ENCODE measurements at places on chromosomes 11 and 22.

DNA sequence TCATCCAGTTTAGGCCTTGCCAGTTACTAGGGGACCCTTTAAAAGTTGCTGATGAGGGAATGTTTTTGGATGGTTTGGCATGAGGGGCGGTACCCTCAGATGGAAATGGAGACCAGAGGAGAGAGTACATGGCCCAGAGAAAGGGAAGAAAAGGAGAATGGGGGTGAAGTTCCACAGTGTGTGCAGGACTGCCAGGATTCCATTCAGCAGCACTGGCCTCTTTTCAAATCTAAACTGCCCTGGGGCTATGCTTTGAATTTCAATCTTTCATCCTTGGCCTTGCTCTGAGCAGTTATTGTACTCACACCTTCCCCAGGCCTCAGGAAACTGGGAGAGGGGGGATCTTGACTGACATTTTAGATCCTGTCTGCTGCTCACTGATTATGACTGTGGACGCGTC lies 3.0 kb downstream of the SLC3A2 start:
- peak; percentile 41 for DNase-seq

DNA sequence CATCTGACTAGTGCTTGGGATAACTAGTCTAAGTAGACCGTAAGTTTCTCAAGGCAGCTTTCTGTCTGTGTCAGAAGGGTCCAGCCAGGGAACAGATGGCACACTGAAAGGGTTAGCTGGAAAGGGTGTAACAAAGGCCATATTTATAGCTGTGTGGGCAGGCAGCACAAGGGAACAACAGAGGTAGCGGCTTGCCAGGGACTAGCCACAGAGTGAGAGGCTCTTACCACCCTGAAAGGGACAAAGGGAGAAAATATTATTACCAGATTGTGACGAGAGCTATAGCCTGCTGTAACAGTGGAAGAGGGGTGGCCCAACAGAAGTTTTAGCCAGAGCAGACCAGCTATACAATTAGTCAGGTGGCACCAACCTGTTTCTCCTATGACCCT lies 129.4 kb downstream of the CCDC34 start:
- DNase-seq: no peak

DNA sequence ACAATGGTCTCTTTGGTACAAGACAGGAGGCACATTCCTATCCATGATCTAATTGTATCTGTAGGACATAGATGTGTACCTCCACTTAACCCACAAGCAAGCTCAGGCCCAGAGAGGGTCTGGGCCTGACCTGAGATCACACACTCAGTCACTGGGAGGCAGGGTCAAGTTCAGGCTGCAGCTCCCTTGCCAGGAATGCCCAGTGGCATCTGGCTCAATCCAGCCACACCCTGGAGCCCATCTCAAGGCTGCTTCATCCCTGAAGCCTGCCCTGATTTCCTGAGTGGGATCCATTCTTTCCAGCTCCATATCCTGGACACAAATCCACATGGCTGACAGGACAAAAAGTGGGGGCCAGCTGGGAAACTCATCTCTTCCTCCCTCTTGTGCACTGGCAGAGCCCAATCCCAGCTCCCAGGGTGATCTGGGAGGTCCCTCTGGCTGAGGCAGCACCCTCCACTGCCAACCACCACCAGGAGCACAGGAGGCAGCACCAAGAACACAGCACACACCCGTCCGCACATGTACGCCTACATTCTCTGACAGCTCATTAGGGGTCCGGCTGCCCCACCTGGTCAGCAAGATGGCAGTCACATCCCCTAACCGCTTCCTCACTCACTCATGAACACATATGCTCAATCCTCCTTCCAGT lies 39.2 kb upstream of the KLHL35 start:
- DNase-seq: no peak

GRCh38 chr11:2084721-2085120 lies 54.5 kb downstream of the IGF2 start:
- DNase-seq: no peak

- no peak for DNase-seq
Observed at GRCh38 chr22:35973388-35973787, 55.2 kb downstream of the RBFOX2 start.

- DNase-seq: no peak
Observed at GRCh38 chr22:36727927-36728488, 24.5 kb upstream of the CACNG2 start.

DNA sequence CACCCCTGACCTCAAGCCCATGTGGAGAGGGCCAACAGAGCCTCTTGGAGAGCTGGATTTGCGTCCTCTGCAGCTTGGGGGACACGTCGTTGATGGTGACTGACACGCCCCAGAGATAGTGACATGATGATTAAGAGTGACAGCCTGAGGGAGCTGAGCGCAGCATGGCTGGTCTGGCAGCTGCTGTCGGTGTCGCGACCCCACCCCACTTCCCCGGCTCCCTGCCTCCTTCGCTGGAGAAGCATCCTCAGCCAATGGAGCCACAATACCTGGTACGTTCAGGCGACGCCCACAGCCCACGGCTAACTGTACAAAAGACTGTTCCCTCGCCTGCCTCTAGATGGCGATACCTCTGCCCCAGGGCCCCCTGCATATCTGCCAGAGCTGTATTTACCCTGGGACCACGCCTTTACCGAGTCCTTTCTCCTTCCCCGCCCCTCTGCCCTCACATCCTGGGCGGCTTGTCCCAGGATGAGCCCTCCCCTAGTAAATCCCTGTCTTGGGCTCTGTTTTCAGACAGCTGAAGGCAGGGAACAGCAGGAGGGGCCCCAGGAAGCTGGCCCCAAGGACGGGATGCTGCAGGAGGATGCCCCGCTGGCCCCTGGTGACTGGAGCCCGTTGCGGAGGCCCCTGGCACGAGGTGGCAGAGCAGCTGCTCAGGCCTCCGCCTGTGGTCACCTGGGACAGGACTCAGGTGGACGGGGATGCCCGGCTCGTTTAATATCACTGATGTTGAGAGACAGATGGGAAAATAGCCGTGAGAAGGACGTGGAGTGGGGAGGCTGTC lies 90.6 kb downstream of the RPS6KA4 start:
- peak; percentile 75 for DNase-seq

DNA sequence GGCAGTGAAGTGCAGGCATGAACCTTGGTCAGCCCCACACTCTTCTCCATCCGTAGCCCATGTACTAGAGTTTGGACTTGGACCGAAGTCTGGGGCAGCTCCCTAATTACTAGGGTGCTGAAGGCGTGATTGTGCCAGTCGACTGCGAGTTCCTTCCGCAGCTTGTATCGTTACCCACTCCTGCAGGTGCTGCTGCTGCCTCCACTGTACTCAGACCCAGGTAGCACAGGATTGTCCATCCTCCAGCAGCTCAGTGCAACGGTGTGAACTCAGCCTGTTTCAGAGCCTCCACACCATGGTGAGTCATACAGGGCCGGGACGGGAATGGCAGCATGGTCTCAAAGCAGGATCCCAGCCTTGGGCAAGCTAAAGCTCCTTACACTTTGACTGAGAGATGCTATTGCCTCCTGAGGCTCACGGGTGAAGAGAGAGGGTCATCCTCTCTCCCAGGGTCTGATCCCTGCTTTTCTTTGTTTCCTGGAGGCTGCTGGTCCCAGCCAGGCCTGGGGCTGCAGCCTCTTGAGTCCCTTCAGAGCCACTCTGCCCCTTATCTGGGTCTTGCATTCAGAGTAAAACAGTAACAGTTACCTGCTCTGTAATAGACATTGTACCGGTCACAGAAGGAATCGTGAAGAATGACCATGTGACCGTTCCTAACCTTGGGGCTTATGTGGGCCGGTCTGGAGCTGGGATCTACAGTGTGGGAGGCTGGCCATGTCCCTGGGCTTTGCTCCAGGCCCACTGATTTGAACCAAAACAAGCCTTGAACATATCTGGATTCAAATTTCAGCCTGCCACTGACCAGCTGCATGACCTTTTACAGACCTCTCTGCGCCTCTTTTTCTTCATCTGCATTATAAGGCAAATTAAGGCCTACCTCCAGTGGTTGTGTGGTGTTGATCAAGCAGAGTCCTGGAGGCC lies 1.7 kb downstream of the TKFC start:
- DNase-seq: peak; percentile 72

GRCh38 chr22:39537975-39538374 lies 5.4 kb upstream of the RPS19BP1 start:
- DNase-seq: no peak

GRCh38 chr22:24232124-24232523 lies 12.8 kb downstream of the GGT5 start:
- no peak for DNase-seq

GRCh38 chr22:43297270-43298061 lies 45.7 kb downstream of the SCUBE1 start:
- DNase-seq: no peak

DNA sequence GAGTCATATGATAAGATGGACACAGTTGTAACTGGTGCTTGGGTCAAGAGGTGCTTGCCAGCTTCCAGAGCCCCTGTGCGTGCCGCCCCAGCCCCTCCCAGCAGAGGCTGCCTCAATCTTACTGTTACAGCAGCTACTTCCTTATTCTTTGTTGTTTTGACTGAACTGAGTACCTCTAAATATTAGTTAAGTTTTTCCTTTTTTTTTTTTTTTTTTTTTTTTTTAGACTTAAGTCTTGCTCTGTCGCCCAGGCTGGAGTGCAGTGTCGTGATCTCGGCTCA lies 8.8 kb downstream of the ZBED4 start:
- DNase-seq: no peak

- no peak for DNase-seq
Observed at GRCh38 chr11:107271425-107271824, 186.2 kb downstream of the CWF19L2 start.

- DNase-seq: peak; percentile 79
Observed at GRCh38 chr22:24525416-24526037, 29.4 kb downstream of the GUCD1 start.

GRCh38 chr22:25930788-25931310 lies 188.9 kb downstream of the MYO18B start:
- DNase-seq: no peak

DNA sequence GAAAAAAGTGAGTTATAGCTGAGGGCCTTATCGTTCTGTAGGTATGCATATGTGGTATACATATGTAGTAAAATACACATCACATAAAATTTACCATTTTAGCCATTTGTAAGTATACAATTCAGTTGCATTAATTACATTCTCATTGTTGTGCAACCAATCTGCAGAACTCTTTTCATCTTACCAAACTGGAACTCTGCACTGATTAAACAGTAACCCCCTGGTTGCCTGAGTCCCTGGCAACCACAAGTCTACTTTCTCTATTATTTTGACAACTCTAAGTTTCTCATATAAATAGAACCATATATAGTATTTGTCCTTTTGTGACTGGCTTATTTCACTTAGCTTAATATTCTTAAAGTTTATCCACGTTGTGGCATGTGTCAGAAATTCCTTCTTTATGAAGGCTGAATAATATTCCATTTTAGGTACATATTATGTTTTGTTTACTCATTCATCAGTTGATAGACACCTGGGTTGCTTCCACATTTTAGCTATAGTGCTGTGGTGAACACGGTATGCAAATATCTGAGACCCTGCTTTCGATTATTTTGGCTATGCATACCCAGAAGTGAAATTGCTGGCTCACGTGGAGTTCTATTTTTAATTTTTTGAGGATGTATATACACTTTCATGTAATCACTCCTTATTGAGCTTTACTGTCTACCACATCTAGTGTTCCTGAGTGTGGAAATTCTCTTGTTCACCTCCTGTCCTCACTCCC lies 1.6 kb upstream of the DDX10 start:
- no peak for DNase-seq

DNA sequence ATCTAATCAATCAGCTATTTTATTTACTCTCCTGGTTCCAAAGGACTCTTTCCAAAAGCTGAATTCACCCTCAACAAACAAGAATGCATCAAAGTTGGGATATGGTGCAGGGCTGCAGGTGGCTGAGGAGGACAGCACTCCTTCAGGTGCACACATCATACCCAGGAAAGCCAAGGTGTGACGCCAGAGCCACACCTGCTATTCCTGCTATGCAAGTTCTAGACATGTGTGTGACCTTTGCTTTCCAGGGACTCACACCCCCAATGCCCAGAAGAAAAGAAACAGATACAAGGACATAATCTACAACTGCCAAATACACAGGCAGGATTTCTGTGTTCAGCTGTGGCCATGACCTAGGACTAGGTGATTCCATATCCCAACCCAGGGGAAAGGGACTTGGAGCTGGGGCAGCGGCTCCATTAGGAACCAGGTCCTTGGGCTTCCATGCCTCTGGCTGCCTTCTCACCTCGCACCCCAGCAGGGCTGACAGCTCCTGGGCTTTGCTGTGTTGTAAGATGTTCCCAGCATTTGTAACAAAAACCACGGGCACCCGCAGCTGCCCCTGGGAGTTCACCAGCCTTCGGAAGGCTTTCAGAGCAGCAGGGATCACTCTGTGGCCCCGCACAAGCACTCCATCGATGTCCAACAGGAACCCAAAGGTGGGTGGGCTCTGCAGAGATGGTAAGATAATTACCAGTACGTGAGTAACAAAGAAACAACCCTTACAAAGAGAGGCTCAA lies 9.8 kb downstream of the HDHD5 start:
- DNase-seq: no peak

GRCh38 chr11:39221550-39222138 lies 2237.8 kb downstream of the LRRC4C start:
- no peak for DNase-seq

GRCh38 chr22:23574371-23574811 lies 5.7 kb downstream of the IGLL1 start:
- DNase-seq: no peak

DNA sequence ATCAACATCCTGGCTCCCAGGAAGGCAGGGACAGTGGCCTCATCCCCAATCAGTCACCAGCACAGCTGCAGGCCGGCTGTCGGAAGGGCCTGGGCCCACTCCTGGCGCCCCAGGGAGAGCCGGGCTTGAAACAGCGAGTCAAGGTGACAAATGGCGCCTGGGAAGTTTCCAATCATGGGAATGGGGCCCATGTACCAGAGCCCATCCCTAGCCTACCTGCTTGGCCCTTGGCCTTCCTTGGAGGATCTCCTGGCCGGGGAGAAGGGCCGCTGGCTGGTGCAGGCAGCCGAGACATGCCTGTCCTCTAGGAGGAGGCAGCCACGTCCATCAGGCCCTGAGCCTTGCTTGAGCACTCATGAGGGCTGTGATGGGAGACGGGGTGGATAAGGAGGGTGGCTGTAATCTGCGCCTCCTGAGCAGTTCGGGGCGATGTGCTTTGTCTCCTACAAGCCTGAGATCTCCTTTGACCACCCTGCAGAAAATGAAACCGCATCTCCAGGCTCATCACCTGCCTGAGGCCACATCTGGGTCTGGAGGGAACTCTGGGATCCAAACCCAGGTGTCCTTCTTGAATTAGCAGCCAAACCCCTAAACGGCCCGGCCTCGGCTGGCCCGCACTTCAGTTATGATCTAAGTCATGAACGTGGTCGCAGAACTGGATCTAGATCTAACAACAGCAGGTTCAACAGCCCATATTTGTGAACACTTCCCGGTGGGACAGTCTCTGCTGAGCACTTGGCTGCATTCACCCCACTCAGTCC lies 862.0 kb downstream of the TBC1D22A start:
- DNase-seq: no peak

- DNase-seq: no peak
Observed at GRCh38 chr11:117946156-117946841, 17.1 kb upstream of the TMPRSS13 start.
